Activated CD4-positive, alpha-beta T cell treated with anti-CD3 and anti-CD28 coated beads for 36 hours (primary cell): ENCODE measurements at places on chromosomes 11 and 22. TPM values are rescaled to one million over a fixed set of nuclear protein-coding genes. Genes with fewer than 3 reads are reported as not detected.

Gene PRR33
- total RNA-seq = 0.07 TPM

GRCh38 chr11:91527380-91528030 is 697.1 kb upstream of the FAT3 start:
- no peak for DNase-seq

DNA sequence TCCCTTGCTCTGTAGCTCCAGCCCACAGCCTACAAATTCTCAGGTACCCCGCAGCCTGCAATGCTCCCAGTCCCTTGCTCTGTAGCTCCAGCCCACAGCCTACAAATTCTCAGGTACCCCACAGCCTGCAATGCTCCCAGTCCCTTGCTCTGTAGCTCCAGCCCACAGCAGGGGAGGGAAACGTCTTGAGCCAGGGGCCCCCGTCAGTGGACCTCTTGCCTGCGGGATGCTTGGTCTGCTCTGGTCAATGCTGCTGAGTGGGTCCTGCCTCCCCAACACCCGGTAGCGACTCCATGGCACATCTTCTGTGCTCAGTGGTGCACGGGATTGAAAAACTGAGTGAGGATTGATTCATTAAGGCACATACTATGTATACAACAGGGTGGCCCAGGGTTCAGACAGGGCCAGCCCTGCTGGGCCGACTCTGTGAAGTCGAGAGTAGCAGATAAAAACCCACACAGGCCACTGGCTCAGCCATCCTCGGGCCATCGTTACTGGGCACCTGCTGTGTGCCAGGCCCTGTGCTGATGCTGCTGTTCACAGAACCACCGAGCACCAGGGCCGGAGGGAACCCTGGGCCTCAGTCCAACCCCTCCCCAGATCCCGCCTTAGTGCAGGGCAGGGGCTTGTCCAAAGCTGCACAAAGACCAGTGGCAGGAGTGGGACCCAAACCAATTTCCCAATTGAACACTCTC is 69.7 kb downstream of the MYO7A start:
- peak; percentile 1 for DNase-seq

- DNase-seq = peak; percentile 23
Measured at GRCh38 chr11:64007629-64008282, 21.5 kb downstream of the OTUB1 start.

- no peak for DNase-seq
Measured at GRCh38 chr11:11407065-11407762, 54.2 kb upstream of the CSNK2A3 start.

DNA sequence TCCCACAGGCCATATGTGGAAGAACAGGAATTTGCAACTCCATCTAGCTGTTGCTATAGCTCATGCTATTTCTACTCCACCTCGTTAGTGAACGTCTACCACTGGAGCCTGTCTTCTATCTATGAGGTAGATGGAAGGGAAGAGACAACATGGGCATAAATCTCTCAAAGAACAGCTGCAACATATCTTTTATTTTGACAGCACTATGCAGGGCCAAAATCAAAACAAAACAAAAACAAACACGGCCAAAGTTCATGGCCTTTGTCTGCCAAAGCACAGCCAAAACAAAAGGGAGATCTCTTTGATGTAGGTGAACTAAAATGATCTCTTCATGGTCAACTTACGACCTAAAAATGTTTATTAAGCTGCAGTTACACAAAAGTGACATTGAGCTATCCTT is 215.2 kb upstream of the MPPED2 start:
- no peak for DNase-seq

DNA sequence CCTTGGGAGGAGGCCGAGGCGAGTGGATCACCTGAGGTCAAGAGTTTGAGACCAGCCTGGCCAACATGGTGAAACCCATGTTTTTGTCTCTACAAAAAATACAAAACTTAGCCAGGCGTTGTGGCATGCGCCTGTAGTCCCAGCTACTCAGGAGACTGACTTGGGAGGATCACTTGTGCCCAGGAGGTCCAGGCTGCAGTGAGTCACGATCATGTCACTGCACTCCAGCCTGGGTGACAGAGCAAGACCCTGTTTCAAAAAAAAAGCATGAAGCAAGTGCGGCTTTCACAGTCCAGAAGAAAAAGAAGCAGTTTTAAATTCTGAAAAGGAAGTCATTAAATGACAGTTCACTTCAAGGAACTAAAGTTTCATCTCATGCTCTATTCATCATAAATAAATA is 7.1 kb upstream of the LTO1 start:
- no peak for DNase-seq
